ENCODE measurements at places on chromosomes 6 and 20.
A peak's percentile ranks its signal among the peaks of the same experiment; 100 is the strongest.

- DNase-seq: no peak
Observed at GRCh38 chr6:4776493-4777393, 539 bp downstream of the CDYL start.

DNA sequence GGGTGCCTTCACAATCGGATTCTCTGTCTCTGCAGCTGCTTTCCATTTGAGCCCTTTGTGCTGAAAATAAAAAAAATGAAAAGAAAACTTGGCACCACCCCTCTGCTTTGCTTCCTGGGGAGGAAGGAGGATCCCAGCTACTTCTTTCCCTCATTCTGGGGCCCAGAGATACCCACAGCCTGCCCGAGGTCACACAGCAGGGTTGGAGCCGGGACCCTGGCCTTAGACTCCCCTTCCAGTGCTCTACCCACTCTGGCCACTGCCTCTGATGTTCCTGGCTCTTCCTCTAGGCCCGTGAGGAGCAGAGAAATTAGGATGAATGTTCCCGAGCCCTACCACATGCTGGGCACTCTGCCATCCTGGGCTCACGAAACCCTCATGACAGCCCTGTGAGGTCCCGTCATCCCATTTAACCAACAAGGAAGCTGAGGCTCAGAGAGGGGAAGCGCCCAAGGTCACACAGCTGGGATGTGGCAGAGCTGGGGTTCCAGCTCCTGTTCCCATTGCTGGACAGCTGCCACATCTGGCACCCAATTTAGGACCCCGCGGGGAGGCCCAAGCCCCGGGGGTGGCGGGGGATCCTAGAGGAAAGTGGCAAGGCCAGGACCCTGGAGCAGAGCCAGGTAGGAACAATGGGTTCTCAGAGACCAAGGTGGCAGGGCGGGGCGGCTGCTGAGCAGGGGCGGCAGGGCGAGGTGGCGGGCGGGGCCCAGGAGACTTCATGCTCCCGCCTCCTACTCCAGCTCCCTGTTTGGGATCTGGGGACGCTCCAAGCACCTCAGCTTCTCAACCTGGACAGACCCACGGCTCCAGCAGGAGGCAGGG lies 76.6 kb downstream of the CEBPB start:
- no peak for DNase-seq

- peak; percentile 46 for DNase-seq
Observed at GRCh38 chr6:44312901-44313788, at the start of gene AARS2. TSS of gene AARS2 (minus strand) at chr6:44313347. CDS start at chr6:44313323, 24 bp downstream.

DNA sequence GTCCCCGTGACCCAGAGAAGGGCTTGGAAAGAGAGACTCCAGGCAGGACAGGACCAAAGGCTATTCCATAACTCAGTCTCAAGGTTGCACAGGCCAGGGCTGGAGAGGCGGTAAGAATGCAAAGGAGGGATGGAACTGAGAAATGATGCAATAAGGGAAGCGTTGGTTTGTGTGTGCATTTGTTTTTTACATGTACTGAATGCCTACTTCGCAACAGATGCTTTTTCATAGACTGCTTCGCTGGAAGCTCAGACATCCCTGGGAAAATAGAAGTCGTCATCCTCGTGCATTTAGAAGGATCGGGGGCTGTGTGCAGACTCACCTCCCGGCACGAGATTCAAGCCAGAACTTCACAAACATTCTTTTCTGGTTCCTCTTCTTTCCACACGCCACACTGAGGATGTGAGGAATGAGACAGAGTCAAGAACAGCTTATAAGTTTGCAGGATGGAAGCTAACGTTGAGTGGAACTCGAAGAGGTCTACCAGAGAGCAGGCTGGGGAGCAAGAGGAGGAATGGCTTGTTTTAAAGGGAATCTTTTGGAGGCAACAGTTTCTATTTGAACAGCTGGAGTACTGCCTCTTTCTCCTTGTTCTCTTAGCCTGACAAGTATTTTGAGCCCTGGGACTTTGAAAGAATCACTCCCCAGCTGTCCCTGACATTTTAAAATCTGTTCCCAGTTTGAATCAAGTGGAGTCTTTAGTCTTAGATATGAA lies 19.3 kb upstream of the LY86 start:
- no peak for DNase-seq

DNA sequence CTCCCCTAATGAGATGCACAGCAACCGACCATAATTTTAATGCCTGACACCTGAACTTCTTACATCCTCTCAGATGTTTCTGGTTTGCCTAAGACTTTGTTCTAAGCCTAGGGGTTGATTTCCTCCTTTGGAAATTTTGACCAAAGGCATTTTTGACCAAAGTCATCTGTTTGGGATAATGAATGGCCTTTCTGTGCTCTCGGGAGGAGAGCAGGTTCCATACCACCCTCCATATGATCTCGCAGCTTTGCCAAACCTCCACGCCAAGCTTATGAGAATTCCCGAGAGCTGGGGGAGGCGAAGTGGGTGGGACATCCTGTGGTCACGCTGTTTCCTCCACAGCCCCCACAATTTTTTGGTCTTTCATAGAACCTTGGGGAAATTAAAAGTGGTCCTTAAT lies 91.7 kb downstream of the SCML4 start:
- no peak for DNase-seq

- no peak for DNase-seq
Observed at GRCh38 chr20:46111028-46111835, 6.9 kb upstream of the CD40 start.

DNA sequence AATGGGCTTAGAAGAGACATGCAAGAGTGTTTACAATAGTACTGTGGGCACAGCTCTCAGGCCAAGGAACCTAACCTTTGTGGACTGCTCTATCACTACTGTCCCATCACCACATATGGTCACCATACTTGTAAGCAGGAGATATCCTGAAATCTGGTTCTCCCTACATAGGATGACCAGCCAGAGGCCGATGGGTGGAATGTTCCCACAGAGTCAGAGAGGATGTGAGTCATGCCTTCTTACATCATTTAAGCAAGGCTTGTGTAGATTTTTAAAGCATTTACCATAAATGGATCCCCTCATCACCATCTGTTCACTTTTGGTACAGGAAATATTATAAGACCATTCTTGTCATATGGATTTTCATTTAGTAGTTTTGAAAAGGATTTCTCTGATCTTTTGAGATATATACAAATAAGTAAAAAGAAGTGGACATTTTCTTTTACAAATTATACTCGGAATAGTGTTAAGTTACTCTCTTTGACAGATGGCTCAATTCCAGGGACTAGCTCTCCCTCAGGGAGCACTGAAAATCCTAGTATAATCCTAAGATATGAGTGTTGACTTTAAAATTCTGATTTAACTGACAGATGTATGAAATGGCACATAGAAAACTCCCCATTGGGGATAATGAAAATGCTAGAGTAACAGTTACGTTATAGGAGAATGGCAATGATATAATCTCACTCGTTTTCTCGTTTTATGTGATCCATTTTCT lies 6.6 kb downstream of the HTR1B start:
- peak; percentile 97 for DNase-seq

DNA sequence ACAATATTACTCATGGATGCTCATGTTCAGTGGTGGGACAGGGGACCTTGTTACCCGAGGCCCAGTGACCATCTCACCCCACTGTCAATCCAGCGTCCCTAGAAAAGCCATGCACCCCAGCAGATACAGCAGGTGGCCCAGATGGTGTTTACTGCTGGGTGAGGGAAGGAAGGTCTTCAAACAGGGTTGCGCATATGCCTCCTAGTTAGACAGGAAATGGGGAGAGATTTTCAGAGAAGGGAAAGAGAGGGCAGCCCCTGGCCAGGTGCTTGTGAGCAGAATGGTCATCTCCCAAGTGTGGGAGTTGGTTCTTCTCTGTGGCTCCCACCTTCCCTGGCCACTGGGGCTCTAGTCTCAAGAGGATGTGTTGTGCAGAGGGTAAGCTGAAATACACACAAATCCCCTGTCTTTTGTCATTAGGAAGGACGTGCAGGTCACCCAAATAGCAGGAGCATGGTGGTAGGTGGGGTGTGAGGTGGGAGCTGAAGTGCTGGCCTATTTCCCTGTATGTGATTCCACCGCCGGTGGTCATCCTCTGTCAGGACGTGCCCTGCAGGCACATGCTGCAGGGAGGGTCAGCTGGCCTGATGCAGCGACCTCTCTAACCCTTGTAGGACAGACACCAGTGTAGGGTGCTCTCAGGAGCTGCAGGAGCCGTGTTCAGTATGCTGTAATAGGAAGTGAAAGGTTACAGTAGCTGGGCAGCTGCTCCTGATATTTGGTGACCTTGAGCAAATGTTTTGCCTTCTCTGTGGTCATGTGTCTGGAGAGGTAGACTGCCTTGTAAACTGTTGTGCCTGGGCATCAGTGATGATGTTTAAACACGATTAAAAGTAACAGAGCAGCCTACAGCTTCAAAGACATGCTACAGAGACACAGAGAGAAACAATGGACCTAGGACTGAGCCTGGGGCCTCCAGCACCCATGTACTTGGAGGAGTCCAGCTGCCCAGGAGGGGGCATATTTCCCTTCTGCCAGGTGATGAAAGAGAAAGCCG lies 3.2 kb upstream of the CST3 start:
- DNase-seq: no peak

DNA sequence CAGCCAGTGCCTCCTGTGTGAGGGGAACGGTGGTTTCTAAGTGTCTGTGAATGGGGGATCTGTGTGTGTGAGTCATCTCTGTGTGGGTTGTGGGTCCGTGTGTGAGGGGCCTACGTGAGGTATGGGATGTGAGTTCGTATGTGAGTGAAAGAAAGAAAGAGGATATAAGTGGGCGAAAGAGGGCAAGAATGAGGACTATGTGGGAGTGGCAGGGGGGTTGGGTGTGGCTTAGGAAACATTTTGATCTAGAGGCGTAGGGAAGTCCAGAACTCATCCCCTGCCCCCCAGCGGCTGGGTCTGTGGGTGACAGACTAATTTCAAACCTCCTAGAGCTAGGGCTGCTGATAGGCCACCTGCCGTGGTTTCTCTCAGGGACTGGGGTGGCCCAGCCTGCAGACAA lies 35.5 kb downstream of the DHX35 start:
- DNase-seq: no peak

GRCh38 chr6:100023798-100024197 lies 29.8 kb upstream of the MCHR2 start:
- DNase-seq: no peak

- DNase-seq: no peak
Observed at GRCh38 chr6:43488667-43489276, 11.4 kb downstream of the TJAP1 start.

GRCh38 chr20:47281376-47281775 lies 75.1 kb downstream of the ZMYND8 start:
- no peak for DNase-seq

- DNase-seq: no peak
Observed at GRCh38 chr6:144879436-144879835, 594.3 kb downstream of the UTRN start.

GRCh38 chr6:35141007-35141655 lies at the start of gene TCP11:
TSS of gene TCP11 (minus strand) at chr6:35141339. CDS start at chr6:35140870, 469 bp downstream.
- no peak for DNase-seq

- peak; percentile 64 for DNase-seq
Observed at GRCh38 chr6:7505189-7505699, 36.2 kb upstream of the DSP start.

- no peak for DNase-seq
Observed at GRCh38 chr6:168165373-168165772, 86.4 kb upstream of the FRMD1 start.

- DNase-seq: no peak
Observed at GRCh38 chr6:37566111-37566949, 66.6 kb upstream of the CCDC167 start.

GRCh38 chr20:57390604-57391438 lies at the start of gene RBM38:
TSS of gene RBM38 (plus strand) at chr20:57391396. CDS start at chr20:57391582, 186 bp downstream.
- DNase-seq: no peak

GRCh38 chr6:142735204-142735603 lies 209.8 kb downstream of the HIVEP2 start:
- no peak for DNase-seq

DNA sequence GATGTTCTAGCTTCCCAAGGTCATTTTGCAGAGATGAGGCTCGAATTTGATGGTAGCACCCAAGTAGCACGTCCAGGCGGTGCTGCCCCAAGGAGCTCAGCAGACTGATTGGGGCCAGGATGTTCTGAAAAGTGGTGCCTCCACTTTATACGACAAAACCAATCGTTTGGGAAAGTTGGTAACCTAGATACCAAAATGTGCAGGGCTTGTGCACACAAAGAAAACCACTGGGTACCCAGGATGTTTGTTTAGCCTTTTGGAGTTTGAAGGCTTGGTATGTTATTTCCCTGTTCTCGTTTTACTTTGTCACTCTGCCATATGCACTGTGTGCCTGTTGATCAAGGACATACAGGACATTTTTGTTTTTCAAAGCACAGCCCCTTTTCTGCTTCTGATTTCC lies 40.7 kb upstream of the PBOV1 start:
- no peak for DNase-seq

DNA sequence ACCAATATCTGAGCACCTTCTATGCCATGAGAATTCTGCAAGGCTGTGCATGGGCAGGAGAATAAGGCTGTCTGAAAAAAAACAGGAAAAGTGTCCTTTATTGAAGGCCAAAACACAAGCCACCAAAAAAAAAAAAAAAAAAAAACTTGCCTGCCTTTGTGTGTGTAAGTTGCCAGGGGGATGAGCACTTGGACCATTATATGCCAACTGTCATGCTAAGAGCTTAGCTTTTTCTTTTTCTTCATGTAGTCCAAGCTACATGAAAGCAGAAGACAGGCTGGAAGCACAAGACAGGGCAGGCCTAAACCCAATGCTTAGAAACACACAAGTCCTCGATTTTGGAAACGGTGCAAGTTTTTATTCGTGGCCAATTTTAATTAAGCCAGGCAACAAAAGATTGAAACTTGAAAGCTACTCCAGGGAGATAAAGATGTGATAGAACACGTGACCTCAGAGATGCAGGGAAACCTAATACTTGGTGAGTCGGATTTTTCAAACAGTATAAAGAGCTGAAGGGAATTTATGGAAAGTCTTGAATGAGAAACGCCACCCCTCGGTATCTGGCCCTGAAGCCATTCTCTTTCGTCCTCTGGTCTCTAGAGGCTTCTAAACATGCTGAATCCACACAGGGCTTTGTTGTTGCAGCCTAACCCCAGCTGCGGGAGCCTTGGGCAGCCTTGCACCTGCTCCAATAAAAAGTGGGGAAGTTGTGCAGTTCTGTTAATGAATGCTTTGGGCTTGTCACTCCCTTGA lies 8.6 kb downstream of the BMP7 start:
- DNase-seq: no peak

GRCh38 chr6:159163901-159164370 lies 5.3 kb upstream of the FNDC1 start:
- DNase-seq: no peak

GRCh38 chr6:30834646-30835045 lies 49.7 kb upstream of the DDR1 start:
- DNase-seq: no peak

DNA sequence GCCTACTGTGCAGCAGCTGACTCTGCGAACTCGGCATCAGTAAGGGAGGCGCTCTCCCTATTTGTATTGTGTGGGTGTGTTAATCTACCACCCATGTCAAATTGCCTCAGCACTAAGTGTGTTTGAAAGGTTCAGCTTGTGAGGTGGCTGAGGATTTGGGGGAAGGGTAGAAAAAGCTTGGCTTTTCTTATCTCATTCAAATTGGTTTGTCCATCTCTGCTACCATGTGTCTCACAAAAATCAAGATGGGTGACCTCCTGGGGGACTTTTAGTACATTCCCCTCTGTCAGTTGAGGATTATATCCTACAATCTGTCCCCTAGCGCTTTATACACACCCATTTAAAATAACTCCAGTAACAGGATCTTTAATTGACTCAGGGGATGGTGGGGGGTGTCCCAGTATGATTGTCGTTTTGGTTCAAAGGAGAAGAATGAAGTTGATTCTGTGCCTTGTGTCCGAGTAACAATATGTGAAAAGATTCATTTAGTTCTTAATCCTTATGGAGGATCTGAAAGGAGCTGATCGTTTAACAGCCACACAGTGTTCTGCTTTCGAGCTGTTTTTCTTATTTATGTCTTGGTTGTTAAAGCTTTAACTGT lies 609.6 kb downstream of the PKHD1 start:
- no peak for DNase-seq
